Right ventricle myocardium inferior (tissue), 1 donor: ENCODE measurements at places on chromosomes 4 and X. TPM values are rescaled to one million over a fixed set of nuclear protein-coding genes. Genes with fewer than 3 reads are reported as not detected.

DNA sequence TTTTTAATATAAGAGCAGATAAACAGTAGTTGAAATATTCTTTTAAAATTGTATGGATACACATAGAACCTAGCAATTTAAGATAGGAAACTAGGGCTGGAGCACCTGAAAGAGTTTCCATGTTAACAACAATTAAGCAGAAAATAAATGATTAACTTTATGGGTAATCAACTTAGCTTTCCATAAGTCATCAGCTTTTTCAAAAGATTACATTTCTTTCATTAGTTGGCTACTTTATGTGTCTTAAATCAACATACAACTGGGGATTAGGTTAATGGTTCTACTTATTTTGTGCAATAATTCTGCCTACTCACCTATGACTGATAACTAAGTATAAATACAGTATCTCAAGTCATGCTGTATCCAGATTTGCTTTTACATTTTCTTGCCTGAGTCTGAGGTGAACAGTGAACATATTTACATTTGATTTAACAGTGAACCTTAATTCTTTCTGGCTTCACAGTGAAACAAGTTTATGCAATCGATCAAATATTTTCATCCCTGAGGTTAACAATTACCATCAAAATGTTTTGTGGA lies at the start of gene ANXA10:
TSS of gene ANXA10 (plus strand) at position 362 of the 537 bp plus-strand sequence. CDS start at position 526, 164 bp downstream.
- DNase-seq, result no peak

GRCh38 chr4:29304595-29304994 lies 1415.6 kb upstream of the PCDH7 start:
- no peak for DNase-seq

- no peak for DNase-seq
These were observed 5.9 kb upstream of the UTP14A start for GRCh38 chrX:129900054-129900453.

GRCh38 chr4:1075225-1075624 lies 38.1 kb downstream of the RNF212 start:
- no peak for DNase-seq

DNA sequence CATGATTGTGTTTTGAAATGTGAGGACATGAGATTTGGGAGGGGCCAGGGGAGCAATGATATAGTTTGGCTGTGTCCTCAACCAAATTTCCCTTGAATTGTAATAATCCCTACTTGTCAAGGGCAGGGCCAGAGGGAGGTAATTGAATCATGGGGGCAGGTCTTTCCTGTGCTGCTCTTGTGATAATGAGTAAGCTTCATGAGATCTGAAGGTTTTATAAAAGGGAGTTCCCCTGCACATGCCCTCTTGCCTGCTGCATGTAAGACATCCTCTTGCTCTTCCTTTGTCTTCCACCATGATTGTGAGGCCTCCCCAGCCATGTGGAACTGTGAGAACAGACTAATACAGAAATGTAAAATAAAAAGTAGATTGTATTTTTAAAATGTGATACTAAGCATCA lies 1294.9 kb downstream of the ADGRL3 start:
- DNase-seq, result no peak

- DNase-seq, result no peak
These were observed 516.3 kb downstream of the ZIC3 start for GRCh38 chrX:138082251-138082650.

Gene TCEANC
- total RNA-seq, result 6.4 TPM

Gene CSAG2
- not detected for total RNA-seq
